Activated effector memory CD4-positive, alpha-beta T cell treated with anti-CD3 and anti-CD28 coated beads, Interleukin-2, amount 50 U/mL, for 16 hours (primary cell): ENCODE measurements at places on chromosomes 7 and 10.

- peak; percentile 85 for DNase-seq
Observed at GRCh38 chr10:101843032-101844021, at the start of gene KCNIP2. Gene KCNIP2, minus strand, starts transcription at chr10:101843800. Its CDS starts 232 bp downstream, at chr10:101843568.

GRCh38 chr7:116762971-116763370 lies 91.0 kb downstream of the MET start:
- DNase-seq = no peak

GRCh38 chr10:79321951-79322350 lies 25.3 kb upstream of the PPIF start:
- DNase-seq = no peak

GRCh38 chr7:46007990-46008643 lies 87.0 kb upstream of the IGFBP3 start:
- DNase-seq = no peak

DNA sequence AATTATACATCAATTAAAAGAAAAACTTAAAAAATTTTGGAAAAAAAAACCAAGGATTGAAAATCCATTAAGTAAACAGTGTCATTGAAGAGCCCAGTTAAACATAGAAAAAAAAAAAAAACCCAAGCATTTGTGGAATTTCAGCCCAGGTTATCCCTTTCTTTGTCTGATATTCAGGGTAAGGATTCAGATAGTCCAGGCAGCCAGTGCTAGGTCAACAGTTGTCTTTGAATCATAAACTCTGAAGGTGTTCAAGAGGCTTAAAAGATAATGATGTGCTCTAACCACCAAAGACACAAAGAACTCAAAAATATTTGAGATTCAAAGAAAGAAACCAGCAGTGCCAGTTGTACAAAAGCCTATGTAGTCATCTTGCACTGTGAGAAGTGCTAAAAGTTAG lies 270.3 kb upstream of the DKK1 start:
- DNase-seq = no peak

GRCh38 chr7:16991551-16991950 lies 109.8 kb upstream of the AGR3 start:
- DNase-seq = no peak

- DNase-seq = no peak
Observed at GRCh38 chr7:132141109-132141508, 435.2 kb downstream of the PLXNA4 start.

DNA sequence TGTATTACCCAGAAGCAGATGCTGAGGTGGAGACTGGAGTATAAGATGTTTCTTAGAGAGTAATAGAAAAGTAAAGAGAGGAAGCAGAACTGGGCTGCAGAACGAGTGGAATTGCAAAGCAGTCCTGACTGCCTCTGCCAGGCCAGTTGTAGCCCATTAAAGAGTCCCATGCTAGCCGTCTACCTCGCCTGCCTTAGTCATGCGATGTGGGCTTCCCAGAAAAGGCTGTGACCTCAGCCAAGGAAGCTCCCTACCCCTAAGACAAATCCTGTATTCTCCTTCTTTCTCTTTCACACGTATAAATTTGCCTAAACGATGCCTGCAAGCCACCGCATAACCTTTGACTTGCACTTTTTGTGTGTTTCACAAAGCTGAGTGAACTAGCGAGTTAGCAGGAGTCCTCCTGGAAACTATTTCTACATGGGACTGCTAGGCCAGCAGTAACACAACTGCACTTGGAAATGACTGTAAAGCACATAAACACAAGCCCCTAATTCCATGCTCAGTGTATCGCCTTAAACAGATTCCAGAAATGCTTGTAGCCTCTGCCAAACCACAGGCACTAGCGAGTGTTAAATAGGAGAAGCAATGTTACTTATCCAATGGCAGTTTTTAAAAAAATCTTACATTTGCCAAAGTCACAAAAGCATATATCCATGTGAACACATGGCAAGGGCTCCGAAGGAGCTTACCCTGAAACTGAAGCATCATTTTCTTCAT lies 47.4 kb upstream of the GNAI1 start:
- DNase-seq = no peak

GRCh38 chr10:34988397-34989067 lies 101.6 kb downstream of the CUL2 start:
- DNase-seq = no peak

- DNase-seq = no peak
Observed at GRCh38 chr7:114631249-114631822, 216.7 kb downstream of the FOXP2 start.

DNA sequence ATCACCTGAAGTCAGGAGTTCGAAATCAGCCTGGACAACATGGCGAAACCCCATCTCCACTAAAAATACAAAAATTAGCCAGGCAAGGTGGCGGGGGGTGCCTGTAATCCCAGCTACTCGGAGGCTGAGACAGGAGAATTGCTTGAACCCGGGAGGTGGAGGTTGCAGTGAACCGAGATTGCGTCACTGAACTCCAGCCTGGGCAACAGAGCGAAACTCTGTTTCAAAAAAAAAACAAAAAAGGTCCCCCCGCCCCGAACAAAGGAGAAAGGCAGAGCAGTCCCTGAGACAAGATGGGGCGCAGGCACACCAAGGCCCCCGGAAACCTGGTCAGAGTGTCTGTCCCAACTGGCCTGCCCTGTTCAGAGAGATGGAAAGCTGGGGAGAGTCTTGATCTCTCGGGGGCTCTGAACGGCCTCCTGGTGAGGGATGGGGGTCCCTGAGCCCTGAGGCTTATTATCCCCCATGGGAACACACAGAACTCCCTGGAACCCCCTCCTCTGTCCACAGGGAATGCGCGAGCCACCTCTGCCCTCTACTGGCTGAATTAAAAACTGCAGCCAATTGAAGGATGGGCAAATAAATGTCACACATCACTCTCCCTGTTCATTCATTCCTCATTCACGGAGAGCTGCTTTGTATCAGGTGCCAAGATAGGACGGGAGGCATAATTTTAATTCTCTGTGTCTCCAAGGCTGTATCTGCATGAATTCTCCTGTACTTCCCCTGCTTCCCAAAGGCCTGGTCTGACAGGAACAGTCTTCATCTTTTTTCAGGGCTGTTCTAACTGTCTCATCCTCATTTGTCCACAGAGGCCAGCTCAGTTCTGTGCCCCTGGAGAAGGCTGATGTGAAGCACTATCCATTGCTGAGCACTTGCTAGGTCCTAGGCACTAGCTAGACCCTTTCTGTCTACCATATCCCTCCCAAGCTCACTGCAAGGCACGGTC lies 28.9 kb downstream of the MAT1A start:
- DNase-seq = peak; percentile 70

GRCh38 chr7:16509829-16510228 lies 16.8 kb upstream of the LRRC72 start:
- no peak for DNase-seq

DNA sequence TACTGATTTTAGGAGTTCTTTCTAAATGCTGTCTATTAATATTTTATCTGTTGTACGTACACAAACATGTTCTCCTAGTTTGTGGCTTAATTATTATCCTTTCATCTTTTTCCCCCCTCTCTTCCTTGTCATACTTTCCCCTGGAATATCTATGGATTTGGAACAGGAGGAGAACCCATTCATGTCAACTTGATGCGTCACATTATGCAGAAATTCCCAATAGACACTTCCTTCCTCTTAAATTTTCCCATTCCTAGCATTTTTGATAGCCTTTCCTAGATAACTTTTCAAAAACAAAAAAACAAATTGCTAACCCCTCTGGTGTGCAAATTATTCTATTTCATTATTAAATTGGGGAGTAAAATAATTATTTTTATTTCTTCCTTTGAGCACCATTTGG lies 36.2 kb downstream of the SLC35B4 start:
- no peak for DNase-seq

- DNase-seq = no peak
Observed at GRCh38 chr7:116111475-116111874, 80.9 kb upstream of the TFEC start.

- DNase-seq = peak; percentile 67
Observed at GRCh38 chr7:142463401-142463850, 205.6 kb upstream of the PRSS58 start.

DNA sequence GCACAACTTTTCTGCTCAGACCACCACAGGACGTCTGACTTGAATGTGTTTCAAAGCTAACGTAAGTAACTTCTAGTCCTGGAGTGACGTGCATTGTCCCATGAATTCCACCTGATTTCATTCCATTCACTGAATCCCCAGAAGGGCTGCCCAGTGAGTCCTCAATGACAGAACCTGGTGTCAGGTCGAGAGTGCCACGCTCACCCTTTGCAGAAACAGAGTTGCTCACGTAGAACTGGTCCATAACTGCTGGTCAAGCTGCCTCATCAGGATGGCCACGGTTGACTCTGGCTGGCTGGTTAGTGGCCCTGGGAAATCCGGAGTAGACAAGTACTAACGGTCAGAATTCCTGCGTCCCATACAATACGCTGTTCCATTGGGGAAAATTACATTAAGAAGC lies 50.6 kb upstream of the UBE3C start:
- DNase-seq = no peak

DNA sequence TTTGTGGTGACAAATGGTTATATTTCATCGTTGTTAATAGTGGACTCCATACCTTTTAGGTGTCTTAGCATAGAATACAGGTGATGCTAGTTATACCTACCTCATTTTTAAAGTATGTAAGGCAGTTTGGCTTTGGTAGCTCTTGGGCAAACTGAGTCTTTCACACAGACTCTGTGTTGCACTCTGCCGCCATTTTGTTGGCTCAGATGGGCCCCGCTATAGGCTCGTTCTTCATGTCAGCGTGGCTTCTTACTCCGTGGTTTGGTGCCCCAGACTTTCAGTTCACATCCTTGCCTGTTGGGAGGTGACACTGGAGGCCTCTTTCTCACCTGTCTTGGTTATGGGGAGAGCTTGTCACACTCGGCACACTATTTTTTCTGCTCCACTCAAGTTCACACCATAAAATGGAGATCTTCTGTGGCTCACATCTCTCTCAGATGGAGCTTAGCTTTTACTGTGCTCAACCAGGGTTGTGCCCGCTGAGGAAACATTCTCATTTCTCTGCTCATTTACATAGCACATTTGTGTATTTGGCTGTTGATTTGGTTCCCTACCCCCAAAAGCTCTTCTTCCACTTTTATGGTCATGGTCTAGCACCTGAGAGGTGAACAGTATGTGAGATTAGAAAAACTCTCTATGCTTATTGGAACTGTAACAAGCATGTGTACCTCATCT lies 178.5 kb downstream of the ARID5B start:
- DNase-seq = no peak

DNA sequence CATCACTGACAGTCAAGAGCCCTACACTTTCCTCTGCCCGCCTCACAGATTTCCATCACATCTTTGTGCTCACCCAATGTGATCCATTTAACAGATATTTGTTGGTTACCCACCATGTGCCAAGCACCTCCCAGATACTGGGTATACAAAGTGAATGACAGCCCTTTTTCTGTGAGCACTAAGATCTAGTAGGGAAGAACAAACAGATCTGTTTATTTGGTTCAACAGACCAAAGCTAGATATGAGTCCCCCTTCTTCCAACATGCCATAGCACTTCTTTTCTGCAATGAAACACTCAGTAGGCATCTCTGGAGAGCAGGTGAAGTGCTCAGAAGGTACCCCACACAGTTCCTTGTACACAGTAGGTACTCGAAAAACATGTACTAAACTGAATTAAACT lies 101.4 kb downstream of the HIPK2 start:
- no peak for DNase-seq

DNA sequence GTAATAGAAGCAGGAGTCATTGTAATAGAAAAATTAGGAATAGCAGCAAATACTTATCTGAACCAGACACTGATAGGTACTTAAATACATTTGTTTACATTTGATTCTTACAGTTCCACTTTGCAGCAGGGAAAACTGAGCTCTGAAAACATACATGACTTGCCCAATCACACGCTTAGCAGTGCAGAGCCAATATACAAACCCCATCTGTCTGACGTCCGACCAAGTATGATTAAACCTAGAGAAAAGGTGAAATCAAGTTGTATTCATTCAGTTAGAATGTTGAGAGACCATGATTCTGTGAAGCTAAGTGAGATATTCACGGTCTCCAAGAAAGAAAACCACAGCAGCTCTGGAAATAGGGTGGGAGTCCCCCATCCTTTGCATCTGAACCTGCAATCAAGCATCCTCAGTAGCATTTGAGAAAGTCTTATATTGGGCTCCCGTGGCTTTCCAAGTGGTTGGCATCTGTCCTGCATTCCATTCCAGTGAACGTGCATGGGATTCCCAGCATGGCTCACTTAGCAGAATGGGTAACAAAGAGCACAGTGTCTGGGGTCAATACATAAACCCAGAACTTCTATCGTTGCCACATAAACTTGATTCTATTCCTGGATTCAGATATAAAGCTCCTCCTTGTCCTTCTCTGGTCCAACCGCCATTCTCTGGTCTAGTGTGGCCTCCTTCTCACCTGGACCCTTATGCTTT lies 148.7 kb upstream of the RSU1 start:
- no peak for DNase-seq

GRCh38 chr7:525740-526139 lies 6.1 kb upstream of the PDGFA start:
- DNase-seq = no peak

GRCh38 chr7:98740643-98741042 lies 123.6 kb downstream of the NPTX2 start:
- no peak for DNase-seq

- DNase-seq = no peak
Observed at GRCh38 chr7:80596933-80597517, 41.4 kb upstream of the CD36 start.

DNA sequence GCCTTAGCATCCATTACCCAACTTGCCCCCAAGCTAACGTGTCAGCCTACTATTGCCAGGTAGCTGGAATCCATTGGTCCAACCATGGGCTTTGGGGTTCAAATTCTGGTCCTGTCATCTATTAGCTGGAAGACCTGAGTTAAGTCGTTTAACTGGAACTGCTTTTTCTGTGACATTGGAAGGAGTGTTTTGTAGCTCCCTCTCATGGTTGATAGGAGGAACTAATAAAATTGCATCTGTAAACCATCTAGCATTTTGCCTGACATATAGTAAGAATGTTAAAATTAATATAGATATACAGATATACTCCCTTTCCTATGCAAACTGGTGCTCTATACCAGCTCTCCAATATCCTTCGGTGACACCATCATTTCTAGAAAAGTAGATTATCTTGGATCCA lies 23.8 kb upstream of the SLF2 start:
- DNase-seq = peak; percentile 22

GRCh38 chr10:104327745-104328645 lies 10.3 kb downstream of the ITPRIP start:
- DNase-seq = peak; percentile 65

DNA sequence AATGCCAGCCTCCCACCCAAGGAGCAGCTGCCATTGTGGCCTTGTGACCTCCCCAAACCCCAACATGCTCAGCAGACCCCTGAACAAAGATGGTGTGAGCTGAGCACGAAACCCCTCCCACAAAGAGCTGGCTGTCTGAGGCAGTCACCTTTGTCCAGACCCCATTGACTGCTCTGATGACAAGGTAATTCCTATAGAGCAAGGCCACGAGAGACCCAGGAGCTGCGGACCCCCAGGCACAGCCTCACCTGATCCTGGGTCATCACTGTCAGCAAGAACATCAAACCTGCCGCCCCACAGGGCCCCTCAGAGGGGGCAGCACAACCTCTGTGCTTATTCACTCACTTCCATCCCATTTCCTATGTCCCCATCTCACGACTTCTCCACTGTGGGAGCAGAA lies 102.6 kb downstream of the CPXM2 start:
- DNase-seq = no peak
